PC-9 (cell line): ENCODE measurements at places on chromosomes 2 and 18.
A peak's percentile ranks its signal among the peaks of the same experiment; 100 is the strongest.

DNA sequence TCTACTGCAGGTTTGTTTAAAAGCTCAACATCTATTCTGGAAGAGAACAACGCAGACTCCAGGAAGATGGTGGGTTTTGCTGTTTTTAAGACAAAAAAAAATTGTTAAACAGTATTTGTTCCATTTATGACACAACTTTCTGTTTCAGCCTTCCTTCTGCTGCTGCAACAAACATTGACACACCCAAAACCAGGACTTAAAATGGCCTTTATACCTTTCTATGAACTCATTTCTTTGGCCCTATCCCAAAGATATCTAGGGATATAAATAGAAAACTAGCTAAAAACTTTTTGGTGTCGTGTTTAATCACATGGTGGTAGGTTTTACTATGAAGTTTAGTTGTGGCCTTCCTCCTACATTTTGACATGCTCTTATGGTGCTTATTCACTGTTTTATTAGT is 964 bp upstream of the GALNT3 start:
- DNase-seq, result no peak

- DNase-seq, result peak; percentile 90
Observed at GRCh38 chr2:20327370-20327769, 23.3 kb downstream of the PUM2 start.

- DNase-seq, result no peak
Observed at GRCh38 chr2:217045700-217046475, 186.0 kb upstream of the TNP1 start.

- no peak for DNase-seq
Observed at GRCh38 chr2:240505910-240506309, 51.9 kb downstream of the ANKMY1 start.

DNA sequence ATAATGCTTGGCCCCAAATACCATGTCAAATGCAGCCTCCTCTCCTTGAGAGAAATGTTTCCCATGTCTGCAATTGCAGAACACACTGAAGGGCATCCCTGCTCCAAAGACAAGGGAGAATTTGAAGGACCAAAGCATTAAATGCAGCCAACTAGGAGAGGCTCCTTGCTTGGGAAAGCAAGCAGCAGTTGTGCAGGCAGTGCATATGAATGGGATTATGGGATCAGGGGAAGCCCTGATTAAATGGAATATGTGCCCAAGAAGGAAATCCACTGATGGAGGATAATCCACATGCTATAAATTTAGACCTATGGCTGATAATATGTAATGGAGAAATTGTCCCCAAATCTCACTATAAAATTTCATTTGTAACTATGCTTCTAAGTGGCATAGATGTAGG is 116.1 kb downstream of the NCKAP5 start:
- no peak for DNase-seq

DNA sequence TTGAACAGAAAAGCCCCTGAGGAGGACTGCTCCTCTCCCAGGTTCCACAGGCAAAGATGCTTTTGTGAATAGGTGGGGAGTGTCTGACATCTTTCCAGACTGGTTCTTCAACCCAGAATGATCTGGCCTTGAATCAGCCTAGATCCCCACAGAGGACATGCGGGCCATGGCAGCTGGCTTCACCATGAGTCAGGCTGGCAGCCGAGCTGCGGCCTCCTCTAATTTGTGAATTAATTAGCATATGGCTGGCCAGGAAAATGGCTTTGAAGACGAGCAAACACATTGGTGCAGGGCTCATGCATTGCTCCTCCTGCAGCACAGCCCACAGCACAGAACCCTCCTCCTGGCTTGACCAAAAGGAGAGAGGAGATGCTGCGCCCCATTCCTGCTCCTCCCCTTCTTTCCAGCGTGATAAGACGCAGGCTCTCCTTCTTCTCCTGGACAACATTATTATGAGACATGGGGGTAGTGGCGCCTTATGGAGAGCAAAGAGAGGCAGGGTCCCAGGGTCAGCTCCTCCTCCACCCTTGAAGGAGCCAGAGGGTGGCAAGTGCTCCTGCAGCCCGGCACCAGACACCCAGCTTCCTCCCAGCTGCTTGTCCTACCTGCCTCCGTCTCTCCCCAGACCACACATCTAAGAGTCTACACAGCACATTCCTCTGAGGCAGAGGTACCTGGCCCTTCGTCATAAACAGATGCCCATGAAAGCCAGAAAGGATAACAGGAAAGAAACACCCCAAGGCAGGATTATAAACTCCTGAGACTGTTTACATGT is 66.7 kb downstream of the EDAR start:
- peak; percentile 61 for DNase-seq

- DNase-seq, result peak; percentile 14
Observed at GRCh38 chr2:207528980-207529329, 807 bp upstream of the CREB1 start.

DNA sequence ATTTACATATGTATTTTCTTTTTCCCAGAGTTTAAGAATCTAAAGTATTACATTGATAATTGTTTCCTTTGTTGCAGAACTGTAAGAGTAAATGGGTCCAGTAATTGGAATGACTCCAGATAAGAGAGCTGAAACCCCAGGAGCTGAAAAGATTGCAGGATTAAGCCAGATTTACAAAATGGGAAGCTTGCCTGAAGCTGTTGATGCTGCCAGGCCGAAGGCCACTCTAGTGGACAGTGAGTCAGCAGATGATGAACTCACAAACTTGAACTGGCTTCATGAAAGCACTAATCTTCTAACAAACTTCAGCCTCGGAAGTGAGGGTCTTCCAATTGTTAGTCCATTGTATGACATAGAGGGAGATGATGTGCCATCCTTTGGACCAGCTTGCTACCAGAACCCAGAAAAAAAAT is 183.8 kb upstream of the STON1 start:
- DNase-seq, result no peak

- peak; percentile 97 for DNase-seq
Observed at GRCh38 chr2:172639823-172640222, 83.9 kb downstream of the PDK1 start.

GRCh38 chr2:9397201-9397600 is 26.1 kb downstream of the ITGB1BP1 start:
- no peak for DNase-seq

DNA sequence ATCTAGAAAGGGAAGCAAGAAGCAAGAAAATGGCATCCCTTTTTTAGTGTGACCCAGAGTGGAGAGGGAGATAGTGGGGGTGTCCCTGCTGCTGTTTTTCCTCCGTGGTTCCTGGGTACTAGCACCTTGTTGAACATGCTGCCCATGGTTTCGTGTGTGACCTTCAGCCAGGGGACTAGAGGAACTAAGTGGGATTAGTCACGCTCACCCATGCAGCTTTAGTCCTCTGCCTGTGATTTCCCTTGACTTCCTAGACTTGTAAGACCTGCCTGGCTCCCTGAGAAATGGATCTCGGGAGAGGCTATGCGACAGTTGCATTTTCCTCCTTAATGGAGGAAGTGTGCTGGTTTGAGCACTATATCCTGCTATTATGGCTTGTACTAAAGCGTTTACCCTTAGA is 471.4 kb downstream of the DCDC2C start:
- no peak for DNase-seq

- no peak for DNase-seq
Observed at GRCh38 chr2:238510911-238511613, 84.3 kb downstream of the ASB1 start.

DNA sequence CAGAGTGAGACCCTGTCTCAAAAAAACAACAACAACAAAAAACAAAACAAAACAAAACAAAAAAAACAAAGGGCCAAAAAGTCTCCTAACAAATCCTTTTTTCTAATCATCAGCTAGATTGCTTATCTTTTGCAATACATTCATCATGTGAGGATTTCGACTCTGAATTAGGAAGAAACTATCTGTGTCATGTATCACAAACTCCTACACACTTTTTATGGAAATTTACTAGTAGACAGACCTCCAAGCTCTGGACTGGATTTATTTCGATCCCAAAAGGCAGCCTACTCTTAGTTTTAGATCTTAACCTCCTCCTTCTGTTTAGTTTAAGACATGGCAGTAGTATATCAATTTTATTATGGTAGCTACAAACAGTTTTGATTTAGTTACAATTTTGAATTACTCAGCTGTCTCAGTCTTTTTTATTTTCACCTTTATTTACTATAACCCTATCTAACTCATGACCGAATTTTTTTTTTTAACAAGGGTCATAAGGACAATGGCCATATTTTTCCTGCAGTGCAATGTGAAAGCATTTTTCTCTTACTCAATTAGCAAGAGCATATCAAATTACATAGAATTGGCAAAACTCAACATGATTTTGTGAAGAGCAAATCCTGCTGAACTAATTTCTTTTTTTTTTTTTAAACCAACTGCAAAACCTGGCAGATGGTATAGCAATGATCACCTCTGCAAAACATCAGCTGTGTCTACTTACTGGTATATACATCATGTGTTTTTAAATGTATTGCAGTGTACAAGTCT is 10.7 kb upstream of the CCDC88A start:
- no peak for DNase-seq

DNA sequence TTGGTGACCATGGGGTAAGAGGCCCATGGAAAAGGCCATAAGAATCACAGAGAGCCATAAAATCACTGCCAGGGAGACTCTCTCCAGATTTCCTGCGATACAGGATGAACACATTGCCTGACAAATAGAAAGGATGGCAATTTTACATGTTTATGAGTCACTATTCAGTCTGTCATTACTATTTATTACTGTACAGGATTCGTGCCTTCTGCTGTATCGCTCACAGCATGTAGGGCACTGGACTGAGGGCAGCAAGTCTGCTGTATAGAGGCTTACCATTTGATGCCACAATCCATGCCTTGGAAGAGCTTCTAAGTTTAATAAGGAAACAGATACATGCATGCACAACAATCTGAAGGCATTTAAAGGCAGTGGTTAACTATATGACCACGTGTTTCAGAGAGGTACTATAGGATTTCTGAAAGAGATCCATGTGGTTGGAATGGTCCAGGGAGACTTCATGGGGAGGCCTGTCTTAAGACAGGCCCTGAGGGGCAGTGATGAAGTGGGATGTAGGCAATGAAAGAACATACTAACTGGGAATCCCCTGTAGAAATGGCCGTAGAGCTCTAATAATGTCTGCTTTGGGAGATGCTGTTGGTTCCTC is 702.4 kb upstream of the RAB6C start:
- DNase-seq, result no peak

- no peak for DNase-seq
Observed at GRCh38 chr2:16417726-16418125, 247.9 kb downstream of the CYRIA start.

- no peak for DNase-seq
Observed at GRCh38 chr2:8122520-8122919, 559.3 kb upstream of the ID2 start.

- no peak for DNase-seq
Observed at GRCh38 chr18:12844391-12844790, 39.6 kb downstream of the PTPN2 start.

GRCh38 chr2:195820373-195820772 is 163.3 kb downstream of the SLC39A10 start:
- no peak for DNase-seq

GRCh38 chr2:17864676-17865075 is 13.8 kb upstream of the KCNS3 start:
- DNase-seq, result no peak

DNA sequence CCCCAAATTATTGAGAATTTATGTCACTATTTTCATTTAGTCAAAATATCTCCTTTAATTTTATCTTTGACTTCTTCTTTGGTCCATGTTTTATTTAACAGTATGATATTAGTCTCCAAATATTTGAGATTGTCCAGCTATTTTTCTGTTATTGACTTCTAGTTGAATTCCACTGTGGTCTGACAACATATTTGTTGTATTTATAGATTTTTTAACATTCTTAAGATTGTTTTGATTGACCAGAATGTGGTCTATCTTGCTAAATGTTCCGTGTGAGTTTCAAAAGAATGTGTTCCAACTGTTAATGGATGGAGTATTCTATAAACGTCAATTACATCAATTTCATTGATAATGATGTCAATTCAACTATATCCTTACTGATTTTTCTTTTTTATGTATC is 1452.1 kb downstream of the SUCLG1 start:
- DNase-seq, result no peak

DNA sequence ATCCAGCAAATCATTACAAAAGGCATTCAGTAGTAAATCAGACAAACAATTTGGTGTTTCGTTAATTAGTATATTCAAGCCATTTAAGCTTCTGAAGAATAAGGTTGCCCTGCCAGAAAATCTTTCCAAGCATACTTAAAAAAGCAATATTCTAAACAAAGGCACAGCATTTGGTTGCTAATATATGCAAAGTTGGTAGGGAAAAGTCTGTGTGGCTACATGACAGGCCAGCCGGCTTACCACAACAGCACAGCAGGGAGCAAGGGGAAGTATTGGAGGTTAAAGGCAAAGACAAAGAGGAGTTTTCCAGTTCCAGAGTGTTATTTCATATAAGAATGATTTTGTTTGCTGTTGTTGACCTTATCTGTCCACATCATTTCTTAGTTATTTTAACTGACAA is 282.3 kb downstream of the MBD5 start:
- DNase-seq, result no peak

DNA sequence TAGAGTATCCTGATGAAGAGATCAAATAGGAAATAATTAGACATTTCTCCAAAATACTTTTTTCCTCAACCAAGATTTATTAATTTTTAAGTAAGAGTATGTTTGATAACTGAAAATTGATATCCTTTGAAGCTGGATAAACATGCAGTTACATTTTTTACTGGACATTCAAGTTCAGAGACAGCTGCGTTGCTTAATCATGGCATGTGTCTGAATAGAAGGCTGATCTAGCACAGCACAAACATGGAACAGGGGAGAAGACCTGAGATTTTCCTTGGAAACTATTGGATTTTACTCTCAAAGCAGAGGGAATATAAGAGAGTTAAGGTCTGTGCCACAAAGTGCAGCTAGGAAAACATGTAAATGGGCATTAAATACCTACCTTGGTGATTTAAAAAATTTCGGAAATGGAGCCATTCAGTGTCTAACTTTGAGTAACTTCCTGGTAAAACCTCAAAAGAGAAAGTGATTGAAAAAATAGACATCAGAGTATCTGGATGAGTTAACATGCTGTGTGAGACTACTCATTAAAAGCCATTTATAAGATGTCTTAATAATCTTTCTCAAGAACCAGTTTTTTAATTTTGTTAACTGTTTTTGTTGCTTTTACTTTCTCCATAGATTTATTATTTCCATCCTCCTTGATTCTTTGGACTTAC is 31.8 kb downstream of the CRIM1 start:
- no peak for DNase-seq
